Central memory CD8-positive, alpha-beta T cell (primary cell): ENCODE measurements at places on chromosomes 3 and 15.

DNA sequence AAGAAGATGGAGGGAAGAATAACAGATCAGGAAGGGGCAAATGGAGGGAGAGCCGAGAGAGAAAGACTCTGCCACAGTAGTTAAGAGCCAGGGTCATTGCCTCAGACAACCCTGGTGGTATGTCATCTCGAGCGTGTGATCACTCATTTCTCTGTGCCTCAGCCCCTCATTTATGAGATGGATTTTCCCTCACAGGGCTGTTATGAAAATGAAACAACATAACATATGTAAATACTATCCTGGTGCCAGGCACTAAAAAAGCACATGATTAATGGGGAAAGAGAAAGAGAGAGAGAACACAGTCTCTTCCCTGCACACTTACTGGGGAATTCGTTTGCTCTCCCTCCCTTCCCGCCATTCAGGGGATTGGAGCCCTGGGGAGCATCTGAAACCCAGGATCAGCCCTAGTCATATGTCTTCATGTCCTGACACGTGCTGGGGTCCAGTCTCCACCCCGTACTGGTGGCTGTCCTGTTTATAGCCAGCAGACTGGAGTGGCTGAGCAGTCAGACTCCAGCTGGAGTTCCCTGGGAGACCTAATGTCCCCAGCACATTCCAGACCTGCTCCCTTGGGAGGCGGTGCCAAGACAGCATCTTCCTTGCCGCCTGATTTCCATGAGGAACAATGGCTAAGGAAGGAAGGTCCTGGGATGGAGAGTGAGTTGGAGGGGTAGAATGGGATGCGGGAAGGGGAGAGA, 14.7 kb upstream of the AMOTL2 start:
- no peak for DNase-seq

DNA sequence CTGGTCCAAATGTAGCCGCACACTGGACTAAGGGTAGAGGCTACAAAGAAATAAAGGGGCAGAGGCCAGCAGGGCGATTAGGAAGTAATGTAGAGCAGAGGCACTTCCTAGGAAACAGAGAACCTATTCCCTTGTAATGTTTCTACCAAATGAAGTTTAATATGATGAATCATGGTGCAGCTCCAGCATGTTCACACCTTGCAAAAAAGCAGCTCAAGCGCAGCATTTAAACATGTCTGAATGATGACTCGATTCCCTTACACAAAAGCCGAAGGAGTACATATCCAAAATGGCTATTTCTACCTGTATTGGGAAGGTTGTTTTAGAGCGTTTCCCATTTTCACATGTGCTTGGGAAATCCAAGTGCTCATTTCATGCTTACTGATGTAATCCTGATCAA, 204.8 kb downstream of the MECOM start:
- DNase-seq: no peak

DNA sequence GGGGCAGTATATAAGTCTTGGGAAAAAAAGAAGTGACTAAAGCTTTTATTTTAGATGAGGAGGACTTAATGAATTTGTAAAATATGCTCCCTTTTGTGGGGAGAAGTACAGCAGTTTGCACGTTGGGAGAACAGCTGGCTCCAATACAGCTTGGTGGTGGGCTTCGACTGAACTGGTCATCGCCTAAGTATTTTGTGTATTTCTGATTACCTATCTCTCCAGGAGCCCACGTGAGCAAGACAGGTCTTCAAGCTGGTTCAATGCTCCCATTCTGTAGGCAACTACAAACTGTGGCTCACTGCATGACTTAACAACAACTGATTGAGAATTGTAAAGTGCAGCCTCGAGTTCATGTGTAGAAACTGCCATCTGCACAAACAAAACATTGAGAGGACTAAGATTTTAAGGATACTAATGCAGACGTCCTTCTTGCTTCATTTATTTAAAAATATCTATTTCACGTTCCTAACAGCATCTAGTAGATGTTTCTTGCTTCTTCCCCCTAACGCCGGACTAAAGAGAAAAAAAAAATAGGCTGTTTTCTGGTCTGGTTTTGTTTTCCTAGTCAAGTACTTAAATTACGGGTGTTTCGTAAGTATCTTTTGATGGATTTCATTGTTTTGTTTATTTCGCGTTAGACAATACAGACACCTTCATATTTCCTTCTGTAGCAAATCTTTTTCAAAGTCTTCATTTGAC, 1.4 kb upstream of the GREM1 start:
- DNase-seq: no peak

- no peak for DNase-seq
Observed at GRCh38 chr15:52683580-52683979, 4.4 kb upstream of the ATOSA start.

- DNase-seq: no peak
Observed at GRCh38 chr3:115292131-115292530, 145.0 kb upstream of the ZBTB20 start.

- no peak for DNase-seq
Observed at GRCh38 chr15:92069308-92070250, 216.1 kb downstream of the SLCO3A1 start.

- no peak for DNase-seq
Observed at GRCh38 chr15:34847598-34847997, 52.2 kb upstream of the ACTC1 start.

- no peak for DNase-seq
Observed at GRCh38 chr3:186097663-186098451, 11.0 kb downstream of the ETV5 start.

- no peak for DNase-seq
Observed at GRCh38 chr3:11465744-11466616, 177.7 kb downstream of the VGLL4 start.

GRCh38 chr3:178439504-178439903, 96.7 kb upstream of the KCNMB2 start:
- DNase-seq: no peak

DNA sequence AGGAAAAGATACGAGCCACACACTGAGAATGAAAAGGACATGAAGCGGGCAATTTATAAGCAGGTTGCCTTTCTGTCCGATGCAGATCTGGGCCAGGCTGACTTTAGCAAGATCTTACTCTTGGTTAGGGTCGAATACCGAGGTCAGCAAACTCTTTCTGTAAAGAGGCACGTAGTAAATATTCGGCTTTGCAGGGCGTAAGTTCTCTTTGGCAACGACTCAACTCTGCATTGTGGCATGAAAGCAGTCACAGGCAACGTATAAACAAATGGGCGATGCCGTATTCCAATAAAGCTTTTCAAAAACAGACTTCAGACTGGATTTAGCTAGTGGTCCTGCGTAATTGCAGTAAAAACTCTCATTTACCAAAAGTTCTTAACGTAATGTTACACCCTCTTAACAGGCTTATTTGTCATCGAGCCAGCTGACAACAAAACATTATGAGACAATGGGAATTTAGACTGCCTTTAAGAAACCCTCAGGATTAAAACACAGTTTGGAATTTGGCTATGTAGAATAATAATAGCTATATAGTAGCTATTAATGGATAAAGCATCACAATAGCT, 13.1 kb upstream of the RPL35A start:
- DNase-seq: no peak

DNA sequence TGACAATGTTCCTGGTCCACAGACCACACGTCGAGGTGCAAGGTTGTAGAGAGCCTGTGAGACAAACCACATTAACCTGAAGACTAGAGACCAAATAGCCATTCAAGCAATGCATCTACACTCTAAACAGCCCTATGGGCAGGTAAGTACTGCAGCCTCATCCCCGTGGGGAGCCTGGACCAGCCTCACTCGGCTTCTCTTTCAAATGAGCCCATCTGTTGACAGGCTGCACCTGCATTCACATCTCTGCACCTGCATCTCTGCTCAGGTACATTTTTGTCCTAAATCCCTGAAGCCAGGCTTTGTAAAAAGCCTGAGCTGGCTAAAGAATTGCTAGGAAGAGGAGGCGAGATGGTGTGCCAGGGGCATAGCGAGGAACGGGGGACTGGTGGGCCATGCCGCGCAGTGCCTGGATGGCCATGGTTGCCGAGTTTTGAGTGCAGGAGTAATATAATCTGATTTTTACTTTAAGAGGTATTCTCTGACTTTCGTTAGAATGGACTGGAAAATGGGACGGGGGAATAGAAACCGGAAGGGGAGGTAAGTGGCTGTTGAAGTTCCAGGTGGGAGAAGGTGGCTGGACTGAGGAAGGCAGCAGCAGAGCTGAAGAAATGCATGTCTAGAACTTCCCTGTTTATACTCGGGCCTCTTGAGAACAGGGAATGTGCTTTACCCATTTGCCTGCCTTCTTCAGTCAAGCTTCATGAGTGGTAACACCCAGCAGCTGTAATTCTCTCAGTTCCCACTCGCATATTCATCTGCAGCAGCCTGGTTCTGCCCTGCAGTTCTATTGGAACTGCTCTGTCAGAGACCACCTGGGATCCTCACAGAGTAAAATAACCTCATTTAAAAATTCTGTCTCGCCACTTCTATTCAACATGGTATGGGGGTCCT, 226.4 kb downstream of the OPA1 start:
- no peak for DNase-seq

DNA sequence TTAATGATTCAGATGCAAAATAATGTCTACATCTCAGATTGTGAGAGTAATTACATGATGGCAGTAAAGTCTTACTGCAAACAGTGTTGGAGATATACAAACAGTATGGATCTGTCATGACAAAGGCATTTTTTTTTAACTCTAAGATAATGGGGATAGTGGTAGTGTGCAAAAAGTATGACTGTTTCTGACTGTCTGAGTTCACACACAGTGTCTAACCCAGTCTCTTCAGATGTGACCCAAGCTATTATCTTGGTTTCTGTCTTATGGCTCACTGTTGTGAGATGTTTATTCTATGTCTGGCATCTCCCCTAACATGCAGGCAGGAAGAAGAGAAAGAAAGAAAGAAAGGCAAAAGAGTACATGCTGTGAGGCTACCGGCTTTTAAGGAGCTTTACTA, 17.0 kb downstream of the RPL39L start:
- no peak for DNase-seq

DNA sequence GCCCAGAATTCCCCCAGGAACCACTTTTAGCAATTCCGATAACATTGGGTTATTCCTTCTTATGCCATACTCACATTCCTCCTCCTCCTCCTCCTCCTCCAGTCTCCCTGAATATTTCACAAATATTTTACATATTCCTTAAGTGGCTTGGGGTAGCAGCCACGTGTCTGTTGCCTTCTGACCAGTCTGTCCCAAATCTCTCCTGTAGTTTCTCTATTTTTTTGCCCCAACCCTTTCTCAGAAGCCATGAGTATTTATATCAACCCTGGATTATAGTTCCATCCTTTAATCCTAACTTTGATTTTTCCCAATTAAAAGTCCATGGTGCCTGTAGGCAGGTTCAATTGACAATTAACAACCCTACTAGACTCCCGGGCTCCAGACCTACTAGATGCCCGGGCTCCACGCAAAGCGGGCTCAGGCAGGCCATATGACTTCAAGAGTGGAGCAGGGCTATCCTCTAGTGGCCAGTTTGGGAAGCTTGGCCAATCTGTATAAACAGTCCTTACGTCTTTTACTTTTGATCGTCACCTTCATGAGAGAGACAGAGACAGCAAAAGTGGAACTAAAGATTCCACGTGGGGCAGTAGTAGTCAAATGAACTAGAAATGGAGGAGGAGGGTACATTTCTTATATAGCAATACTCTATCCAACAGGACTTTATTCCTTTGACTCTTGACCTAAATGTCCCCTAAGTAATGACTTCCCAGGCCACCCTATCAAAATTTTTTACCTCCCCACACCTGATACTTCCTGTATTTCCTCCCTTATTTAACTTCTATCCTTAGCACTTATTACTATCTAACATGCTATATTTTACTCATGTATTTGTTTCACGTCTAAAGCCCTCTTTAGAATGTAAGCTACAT, 69.7 kb downstream of the USF3 start:
- no peak for DNase-seq

- DNase-seq: no peak
Observed at GRCh38 chr3:138323971-138324370, 5.7 kb downstream of the NME9 start.

DNA sequence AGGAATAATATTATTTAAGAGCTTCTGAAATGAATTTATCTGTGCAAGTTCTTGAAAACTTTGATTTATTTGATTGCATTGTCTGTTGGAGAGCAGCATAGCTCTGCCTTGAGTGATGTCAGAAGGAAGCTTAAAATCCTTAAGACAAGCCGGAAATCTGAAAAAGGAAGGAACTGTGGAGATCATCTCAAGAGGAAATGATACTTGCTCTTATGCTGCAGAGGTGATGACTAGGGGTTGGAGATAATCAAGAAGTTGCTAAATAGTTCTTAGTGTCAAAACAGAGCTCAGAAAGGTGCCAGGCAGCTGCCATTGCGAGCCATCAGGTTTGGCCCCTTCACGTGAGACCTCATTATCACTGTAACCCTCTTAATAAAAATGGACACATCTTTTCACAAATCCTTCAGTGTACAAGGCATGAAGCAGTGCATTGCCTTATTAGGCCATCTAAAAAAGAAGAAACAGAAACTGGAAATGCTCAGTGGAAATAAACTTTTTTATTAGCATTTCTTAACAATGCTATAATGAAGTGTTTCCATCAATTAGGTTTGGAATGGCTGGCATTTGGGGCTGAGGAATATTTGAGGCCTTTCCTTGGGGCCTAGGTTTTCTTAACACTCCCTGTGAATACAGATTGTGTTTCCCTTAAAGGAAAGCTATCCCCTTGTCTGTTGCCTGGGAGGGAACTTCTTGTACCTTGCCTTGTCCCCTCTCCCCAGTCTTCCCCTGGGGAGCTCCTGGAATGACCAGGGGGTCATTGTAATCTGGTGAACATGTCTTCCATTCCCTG, 34.5 kb upstream of the VILL start:
- no peak for DNase-seq

- no peak for DNase-seq
Observed at GRCh38 chr3:150286390-150287147, 121.5 kb upstream of the TSC22D2 start.

DNA sequence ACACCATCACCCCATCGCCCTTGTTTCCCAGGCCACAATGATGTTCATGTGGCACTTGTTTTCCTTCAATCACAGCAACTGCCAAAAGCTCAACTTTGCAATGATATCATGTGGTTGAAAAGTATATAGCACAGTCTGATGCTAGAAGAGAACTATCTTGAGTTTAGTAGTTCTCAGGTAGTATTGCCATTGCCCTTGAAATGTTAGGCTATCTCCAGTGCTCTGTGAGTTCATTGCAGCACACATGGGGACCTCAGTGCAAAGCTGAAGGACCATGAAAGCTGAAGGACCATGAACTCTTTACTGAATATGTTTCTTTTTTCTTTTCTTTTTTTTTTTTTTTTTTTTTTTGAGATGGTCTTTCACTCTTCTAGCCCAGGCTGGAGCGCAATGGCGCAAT, 35.9 kb upstream of the SAMMSON start:
- DNase-seq: no peak

GRCh38 chr3:184289426-184289938, 9.6 kb upstream of the PSMD2 start:
- DNase-seq: peak; percentile 27
